ENCODE measurements at places on chromosomes 16 and 17.

GRCh38 chr16:50209546-50210265, 56.6 kb downstream of the TENT4B start:
- no peak for DNase-seq

GRCh38 chr16:30121741-30122571, 1.1 kb downstream of the MAPK3 start:
- no peak for DNase-seq

DNA sequence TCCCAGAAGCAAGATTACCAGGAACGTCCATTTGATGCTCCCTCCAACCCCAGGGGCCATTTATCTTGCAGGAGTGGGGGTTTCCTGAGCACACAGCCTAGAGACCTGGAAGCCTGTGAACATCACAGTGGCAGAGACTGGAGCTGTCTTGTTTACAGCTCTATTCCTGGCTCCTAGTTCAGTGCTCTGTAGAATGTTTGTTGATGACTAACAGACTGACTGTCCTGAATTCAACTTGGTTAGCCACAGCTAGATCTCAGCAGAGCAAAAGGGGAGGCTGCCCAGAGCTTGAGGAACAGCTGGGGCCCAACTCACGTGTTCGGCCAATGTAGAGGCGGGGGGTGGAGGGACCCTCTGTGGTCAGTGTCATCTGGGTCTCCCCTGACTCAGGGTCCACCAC, 6.6 kb downstream of the ERN2 start:
- no peak for DNase-seq

- no peak for DNase-seq
Measured at GRCh38 chr16:65024767-65025178, 97.1 kb downstream of the CDH11 start.

GRCh38 chr17:5769593-5770354, 185.5 kb upstream of the NLRP1 start:
- no peak for DNase-seq

- no peak for DNase-seq
Measured at GRCh38 chr16:23694644-23695373, 16.1 kb downstream of the PLK1 start.

DNA sequence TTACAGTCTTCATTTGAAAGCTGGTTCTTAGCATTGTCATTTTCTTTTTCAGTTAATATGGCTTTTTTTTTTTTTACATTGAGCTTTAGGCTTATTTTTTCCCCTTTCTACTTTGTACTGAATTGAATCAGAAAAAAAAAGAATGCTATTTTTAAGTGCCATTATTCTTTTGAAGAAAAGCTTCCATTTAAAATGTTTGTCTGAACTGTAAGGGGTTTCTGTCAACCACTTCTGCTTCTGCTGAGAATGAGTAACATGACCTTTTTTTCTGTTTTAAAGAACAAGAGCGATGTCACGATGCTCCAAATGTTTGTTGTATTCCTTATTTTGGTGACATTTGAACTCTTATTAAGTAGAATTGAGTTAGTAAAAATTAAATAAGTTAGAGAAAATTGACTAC, 50.0 kb downstream of the MRTFB start:
- no peak for DNase-seq

GRCh38 chr16:26599785-26600104, 467.0 kb upstream of the C16orf82 start:
- DNase-seq, result no peak

DNA sequence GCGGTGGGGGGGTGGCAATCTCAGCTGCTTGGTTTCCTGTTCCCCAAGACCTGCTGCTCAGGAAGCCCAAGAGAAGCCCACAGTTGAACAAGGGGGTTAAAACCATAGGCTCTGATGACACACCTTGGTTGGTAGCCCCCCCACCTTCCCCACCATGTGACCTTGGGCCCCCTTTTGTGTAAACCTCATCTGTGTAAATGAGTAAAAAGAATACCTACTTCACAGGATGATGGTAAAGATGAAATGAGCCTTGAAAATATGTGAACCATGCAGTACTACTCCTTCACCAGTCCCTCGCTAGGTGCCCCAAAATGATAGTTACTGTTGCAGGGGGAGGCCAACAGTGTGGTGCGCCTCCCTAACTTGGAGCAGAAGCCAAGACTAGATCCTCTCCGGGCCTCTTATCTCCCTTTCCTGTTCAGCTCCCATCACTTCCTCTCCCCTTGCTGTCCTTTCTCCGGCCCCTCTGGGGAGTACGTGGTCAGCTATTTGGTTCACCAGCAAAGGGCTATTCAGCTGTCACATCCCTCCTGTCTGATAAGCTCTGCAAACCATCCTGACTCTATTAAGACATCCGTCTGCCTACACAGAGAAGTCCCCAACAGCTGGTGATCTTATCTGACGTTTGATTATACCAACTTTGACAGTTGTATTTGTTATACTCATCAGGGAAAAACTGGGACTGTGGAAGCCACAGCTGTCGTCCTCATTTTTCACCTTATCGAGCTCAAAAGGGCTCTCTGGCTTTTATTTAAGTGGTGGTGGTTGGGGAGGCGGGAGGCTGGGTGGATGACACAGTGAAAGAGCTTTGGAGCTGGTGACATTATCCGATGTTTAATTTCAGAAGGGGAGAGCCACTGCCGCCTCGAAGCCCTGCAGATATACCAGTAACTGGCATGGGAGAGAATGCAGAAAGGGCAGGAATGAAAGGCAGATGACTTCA, 19.9 kb downstream of the DCAKD start:
- DNase-seq, result no peak

DNA sequence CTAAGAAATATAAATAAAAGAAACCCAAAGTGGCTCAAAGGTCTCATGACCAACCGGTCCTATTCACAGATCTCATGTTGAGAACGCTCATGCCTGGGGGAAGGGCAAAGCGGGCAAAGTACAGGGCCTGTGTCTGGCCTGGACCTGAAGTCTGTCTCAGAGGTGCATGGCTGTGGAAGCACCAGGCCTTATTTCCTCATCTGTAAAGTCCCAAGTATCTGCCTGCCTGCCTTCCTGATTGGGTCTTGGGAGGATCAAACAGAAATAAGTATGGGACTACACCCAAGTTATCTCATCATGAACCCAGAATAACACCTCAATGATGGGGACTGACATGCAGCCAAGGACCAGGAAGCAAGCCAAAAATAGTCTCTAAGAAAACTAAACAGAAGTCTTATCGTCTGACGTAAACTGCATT, 14.2 kb downstream of the AXIN2 start:
- no peak for DNase-seq

DNA sequence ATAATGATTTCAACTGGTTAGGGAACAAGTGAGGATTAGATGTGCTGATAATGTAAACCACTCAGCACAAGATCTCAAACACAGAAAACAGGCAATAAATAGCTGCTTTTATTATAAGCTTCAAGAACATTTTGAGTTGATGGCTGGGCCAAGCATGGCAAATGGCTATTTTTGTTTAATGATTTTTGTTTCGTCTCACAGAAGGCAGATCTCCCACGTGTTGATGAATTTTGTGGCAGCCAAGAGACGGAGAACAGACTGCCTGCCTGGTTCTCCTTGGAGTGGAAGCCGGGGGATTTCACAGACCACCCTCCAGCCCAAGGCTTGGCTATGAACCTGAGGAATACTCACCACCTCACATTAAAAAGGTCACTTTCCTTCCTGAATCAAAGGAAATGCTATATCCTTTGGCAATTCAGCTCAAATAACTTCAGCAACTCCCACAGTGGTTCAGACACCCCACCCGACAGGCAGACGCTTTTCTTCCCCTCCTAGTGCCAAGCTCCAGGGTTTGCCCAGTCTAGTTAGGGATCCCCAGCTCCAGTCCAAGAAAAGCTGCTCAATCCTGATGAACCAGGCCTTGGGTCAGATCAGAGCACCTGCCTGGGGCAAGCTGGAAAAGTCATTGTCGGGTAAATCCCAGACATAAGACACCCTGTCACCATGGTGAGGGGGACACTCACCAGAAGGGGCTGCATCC, 593.5 kb downstream of the TOX3 start:
- no peak for DNase-seq

- peak; percentile 46 for DNase-seq
Measured at GRCh38 chr16:19502395-19503131, 19.3 kb downstream of the GDE1 start.

DNA sequence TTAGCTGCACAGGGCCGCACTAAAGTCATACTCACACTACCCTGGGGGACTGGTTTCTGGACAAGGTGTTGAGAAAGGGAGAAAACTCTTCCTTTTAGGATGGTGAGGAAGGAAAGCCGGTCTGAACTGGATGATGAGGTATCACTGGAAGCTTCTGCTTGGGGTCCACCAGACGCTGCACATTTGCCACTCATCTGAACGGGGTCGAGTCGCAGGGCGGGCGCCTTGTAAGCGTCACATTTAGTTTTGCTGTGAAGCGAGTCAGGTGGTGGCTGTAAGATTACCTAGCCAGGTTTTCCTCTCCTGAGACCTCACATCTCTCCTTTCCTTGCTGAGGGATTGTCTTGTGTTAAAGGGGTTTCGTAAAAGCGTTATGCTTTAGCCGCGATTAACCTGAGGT, 2.3 kb downstream of the JPT2 start:
- no peak for DNase-seq

- peak; percentile 38 for DNase-seq
Measured at GRCh38 chr16:56625140-56625942, at the start of gene MT1E. MT1E (plus strand) TSS chr16:56625781; CDS start chr16:56625852, 71 bp downstream.

GRCh38 chr17:79457889-79458288, 153.0 kb downstream of the RBFOX3 start:
- no peak for DNase-seq
